Activated T-helper 1 cell treated with anti-CD3 and anti-CD28 coated beads, Interleukin-2, amount 50 U/mL, for 16 hours (primary cell): ENCODE measurements at places on chromosomes 6 and 20.

DNA sequence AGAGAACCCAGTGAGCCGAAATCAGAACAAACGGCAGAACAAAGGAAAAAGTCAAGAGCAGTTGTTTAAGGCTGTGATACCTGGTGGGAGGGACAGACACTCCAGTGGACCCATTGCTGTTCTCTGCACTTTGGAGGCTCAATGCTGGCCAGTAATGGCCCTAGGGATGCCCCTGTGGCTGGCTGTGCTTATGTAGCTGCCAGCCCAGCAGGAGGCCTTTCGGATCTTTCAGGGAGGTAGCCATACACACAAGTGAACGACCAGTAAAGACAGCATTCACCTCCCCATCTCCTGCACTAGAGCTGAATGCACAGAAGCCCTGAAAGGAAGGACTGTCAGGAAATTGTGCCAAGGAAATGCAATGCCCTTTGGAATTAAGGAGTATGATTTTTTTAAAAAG, 34.3 kb downstream of the GPLD1 start:
- no peak for DNase-seq

- no peak for DNase-seq
Observed at GRCh38 chr6:41334482-41335040, 847 bp upstream of the NCR2 start.

GRCh38 chr6:79782792-79783580, 151.9 kb downstream of the SH3BGRL2 start:
- DNase-seq = no peak

DNA sequence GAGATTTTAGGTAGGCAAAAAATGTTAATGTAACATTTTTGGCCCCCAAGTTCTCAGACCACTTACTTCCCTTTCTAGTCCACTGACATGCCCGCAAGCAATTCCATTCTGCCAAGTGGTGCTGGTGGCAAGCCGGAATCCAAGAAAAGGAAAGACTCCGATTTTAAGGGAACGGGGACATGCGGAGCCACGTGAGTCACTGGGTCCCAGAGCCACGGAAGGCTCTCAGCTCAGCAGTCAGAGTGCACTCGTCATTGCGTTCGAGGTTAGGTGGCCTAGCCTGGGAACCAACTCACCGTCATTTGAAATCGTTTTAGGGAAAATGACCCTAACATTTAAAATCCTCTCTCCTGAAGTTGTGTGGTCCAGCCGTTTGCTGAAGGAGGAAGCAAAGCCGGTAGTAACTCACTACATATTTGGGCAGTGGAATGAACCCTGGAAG, 711 bp upstream of the SIRT5 start:
- DNase-seq = no peak

GRCh38 chr6:5718231-5718947, 288.3 kb downstream of the NRN1 start:
- no peak for DNase-seq

- no peak for DNase-seq
Observed at GRCh38 chr20:45935416-45936046, 1.0 kb downstream of the PCIF1 start.

- no peak for DNase-seq
Observed at GRCh38 chr6:64896939-64897338, 810.1 kb downstream of the EYS start.
